ENCODE measurements at places on chromosomes 1 and 21.

DNA sequence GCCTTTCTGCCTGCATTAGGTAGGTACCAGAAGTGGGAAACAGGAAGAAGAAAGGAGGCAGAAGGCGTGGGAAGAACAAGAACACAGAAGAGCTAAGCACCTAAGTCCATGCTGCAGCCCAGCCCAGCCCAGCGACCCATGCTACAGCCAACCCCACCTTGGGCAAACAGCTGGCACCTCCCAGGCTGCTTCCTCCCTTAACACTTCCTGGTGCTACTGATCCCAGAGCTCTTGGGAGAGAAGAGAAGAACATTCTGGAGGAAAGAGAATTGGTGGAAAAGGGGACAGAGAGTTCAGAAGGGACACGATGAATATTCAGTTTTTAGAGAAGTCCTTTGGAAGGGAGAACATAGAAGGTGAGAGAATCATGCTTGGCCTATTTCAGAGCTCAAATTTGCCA, 28.5 kb downstream of the PLEKHA6 start:
- DNase-seq = no peak

DNA sequence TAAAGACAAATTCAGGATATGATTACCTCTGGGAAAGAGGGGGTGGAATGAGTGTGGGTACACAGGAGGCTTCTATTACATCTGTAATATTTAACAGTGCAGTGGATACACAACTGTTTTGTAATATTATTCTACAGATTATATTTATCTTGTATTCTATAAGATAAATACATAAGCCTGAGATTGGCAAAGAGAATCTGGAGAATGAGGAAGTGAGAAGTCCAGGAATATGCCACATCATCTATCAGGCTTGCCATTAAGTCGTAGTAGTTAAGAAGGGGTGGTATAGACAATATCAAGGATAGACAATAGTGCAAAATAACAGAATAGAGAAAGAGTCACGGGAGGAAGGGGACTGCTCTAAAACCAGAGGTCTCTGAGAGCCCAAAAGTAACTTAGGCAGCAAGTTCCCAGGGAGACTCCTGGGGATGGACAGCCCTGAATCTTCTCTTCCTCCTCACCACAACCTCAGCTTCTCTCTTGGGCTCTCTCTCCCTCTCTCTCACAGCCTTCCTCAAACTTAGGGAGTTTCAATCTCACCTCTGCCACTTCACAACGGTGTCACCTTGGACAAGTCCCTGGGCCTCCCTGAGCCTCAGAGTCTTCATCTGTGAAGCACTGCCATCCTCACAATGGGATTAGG, 14.0 kb upstream of the PTAFR start:
- DNase-seq = no peak

GRCh38 chr1:195415584-195415983, 1192.7 kb downstream of the KCNT2 start:
- no peak for DNase-seq

- no peak for DNase-seq
Observed at GRCh38 chr1:76006234-76006633, 68.3 kb upstream of the ST6GALNAC3 start.

DNA sequence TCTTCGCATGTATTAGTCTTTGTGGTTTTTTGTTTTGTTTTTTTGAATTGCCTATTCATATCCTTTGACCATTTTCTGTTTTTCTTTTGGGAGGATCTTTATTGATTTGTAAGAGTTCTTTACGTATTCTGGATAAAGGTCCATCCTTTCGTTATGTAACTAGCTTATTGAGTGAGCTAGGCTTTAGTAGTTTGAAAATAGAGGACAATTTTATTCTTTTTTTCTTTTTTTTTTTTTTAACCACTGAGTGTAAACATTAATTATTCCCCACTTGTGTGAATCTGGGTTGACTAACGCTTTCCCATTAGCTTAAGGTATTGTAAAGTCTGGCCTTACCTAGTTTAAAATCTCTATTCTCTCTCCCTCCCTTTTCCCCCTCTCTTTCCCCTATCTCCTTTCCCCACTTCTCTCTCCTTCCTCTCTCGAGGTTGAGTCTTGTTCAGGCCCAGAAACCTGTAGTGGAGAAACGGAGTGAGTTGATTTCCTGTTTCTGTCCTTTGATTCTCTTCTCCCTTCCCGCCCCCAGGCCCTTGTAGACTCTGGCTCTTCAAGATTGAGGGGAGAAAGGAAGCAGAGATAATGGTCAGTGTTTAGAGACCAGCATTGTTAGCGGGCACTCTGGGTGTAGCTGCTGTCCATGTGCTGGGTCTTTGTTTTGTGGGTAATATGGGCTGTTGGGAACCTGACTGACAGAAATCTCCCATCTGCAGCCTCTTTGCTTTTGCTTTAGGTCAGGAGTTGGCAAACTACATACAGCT, 1.5 kb downstream of the MORC3 start:
- DNase-seq = peak; percentile 23

DNA sequence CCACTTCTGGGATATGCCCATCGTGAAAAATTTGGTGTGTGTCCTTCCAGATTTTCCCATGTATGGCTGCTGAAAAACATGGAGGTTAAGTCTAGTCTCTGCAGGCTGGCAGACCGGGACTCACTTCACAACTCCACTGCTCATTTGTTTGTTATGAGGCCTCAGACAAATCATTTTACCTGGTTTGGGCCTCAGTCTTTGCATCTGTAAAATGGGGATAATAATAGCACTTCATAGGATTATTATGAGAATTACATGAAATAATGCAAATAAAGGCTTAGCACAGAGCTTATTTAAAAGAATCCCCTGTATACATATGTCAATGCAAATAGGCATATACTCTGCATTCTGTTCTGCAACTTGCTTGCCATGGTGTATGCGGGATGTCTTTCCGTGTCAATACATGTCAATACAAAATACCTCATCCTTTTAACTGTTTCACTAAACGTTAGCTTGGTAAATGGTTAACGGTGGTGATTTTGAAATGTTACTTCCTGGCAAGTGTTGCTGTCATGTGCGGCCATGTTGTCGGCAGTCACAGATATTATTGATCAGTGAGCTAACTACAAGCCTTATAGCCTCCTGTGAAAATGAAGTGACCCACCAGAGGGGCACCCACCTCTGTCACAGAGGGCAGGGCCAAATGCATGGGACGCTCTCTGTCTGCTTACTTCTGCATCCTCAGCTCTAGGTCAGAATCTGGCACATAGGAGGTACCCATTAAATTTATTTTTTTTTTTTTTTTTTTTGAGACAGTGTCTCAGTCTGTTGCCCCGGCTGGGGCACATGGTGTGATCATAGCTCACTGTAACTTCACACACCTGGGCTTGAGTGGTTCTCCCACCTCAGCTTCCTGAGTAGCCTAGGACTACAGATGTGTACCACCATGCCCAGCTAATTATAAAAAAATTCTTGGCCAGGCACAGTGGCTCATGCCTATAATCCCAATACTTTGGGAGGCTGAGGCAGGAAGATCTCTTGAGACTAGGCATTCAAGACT, 4.3 kb downstream of the LCK start:
- peak; percentile 48 for DNase-seq

DNA sequence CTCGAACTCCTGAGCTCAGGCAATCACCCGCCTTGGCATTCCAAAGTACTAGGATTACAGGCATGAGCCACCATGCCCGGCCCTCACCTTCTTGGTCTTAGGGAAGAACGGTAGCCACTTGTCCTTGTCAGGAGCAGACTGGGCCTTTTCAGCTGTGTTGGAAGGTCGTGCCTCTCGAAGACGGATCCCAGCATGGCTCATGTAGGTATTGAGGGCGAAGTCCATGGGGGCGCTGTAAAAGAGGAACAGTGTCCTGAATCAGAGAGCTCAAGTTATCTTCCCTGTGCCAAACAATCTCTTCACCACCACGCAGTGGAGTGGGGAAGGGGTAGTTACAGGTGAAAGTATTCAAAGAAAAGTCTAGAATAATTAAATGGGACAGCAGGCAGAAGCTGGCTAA, 35.9 kb downstream of the LRRC71 start:
- DNase-seq = no peak

DNA sequence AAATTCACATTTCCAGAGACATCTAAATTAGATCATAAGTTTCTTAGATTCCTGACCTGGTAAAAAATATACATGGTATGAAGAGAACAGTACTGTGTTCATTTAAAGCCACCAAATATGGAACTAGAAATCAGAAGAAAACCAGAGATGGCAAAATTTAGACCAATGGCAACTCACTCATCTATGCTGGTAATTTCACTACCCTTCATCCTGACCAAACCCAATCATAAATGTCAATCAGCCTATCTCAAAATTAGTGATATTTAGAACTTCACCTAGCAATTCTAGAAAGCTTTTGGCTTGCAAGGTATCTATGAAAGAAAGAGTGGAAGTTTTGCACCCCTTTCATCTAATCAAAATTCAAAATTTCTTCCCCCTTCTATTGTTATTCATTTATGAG, 107.7 kb downstream of the NIBAN1 start:
- DNase-seq = no peak

- DNase-seq = no peak
Observed at GRCh38 chr21:15160136-15160535, 95.3 kb upstream of the NRIP1 start.

- no peak for DNase-seq
Observed at GRCh38 chr1:220991959-220992704, 112.9 kb downstream of the HLX start.

DNA sequence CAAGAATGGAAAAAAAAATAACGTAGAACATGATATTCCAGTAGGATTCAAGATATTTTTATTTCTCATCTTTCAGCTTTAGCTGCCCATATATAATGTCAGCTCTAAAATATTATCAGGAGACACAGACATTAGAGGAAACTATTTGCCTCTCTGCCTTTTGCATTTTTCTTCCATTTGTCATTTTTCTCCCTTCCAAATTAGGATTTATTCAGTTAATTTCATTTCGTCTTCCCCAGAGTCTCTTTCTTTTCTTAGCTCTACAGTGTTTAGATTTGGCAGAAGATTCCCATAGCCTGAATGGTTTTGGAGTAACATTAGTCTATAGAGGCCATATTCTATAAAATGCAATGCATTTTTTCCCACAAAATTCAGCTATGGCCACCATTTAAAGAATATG, 5.1 kb upstream of the ENAH start:
- DNase-seq = no peak
